ENCODE measurements at places on chromosomes 7 and 10. TPM values are rescaled to one million over a fixed set of nuclear protein-coding genes. Genes with fewer than 3 reads are reported as not detected.

- H3K4me3 ChIP-seq = no peak overlapping the region
- no peaks in the 10 kb centered on the region for H3K4me1 ChIP-seq
- H3K27ac ChIP-seq = no peak overlapping the region
- H3K27me3 ChIP-seq = no peaks in the 10 kb centered on the region
- H3K36me3 ChIP-seq = no peaks in the 10 kb centered on the region
These were observed 80.9 kb downstream of the ABLIM1 start for GRCh38 chr10:114577133-114577532.

GRCh38 chr10:132364594-132364970, 32.4 kb upstream of the PWWP2B start:
- no peak overlapping the region for H3K4me3 ChIP-seq
- no peaks in the 10 kb centered on the region for H3K4me1 ChIP-seq
- no peak overlapping the region for H3K27ac ChIP-seq

GRCh38 chr10:111709603-111710002, 474.0 kb downstream of the GPAM start:
- no peaks in the 10 kb centered on the region for H3K36me3 ChIP-seq
- no peaks in the 10 kb centered on the region for H3K27me3 ChIP-seq
- no peak overlapping the region for H3K27ac ChIP-seq
- H3K4me3 ChIP-seq = no peak overlapping the region
- DNase-seq = no peak

DNA sequence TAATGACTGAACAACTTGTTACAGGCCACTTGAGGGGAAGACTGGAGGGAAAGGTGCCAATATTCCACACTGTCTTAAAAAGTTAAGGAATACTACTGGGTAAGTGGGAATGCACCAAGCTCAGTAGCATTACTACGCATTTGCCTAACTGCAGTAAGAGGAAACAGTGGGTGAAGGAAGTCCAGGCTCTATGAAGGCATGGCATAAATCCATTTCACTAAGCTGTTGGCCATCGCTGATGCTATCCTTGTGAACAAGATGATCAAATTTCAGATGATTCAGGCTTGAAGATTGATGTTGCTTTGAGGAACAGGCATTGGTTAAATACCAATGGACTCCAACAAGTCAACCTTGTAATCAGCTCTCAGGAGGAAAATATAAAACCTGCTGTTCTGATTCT, 44.2 kb upstream of the TES start:
- H3K4me3 ChIP-seq = no peak overlapping the region
- H3K4me1 ChIP-seq = peaks cover 6% of the 10 kb centered on the region
- H3K27me3 ChIP-seq = no peaks in the 10 kb centered on the region
- no peak overlapping the region for H3K27ac ChIP-seq

DNA sequence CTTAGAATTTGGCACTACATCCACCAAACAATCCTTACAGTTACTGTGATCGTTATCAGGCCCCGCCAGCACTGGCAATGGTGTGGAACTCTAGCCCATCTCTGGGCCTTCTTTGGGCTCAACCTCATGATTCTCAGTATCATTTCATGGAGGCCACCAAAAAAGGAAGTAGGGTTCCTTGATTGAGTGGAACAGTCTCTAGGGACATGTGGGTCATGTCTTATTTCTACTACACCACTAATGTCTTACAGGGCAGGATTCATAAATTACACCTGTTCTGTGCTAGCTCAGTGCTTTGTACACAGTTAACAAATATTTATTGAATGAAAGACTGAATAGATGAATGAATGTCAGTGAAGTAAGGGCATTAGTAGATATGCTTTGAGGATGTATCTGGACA, 53.9 kb downstream of the AP3M1 start:
- no peak overlapping the region for H3K4me3 ChIP-seq
- H3K27me3 ChIP-seq = no peaks in the 10 kb centered on the region
- H3K36me3 ChIP-seq = peaks cover 57% of the 10 kb centered on the region
- no peak for DNase-seq
- H3K4me1 ChIP-seq = no peaks in the 10 kb centered on the region
- H3K27ac ChIP-seq = no peak overlapping the region

GRCh38 chr7:40162516-40162915, 27.7 kb downstream of the SUGCT start:
- H3K36me3 ChIP-seq = no peaks in the 10 kb centered on the region
- H3K4me3 ChIP-seq = no peak overlapping the region
- no peak for DNase-seq
- no peaks in the 10 kb centered on the region for H3K4me1 ChIP-seq
- H3K27ac ChIP-seq = no peak overlapping the region
- H3K27me3 ChIP-seq = no peaks in the 10 kb centered on the region

GRCh38 chr7:131961054-131961680, 404.7 kb upstream of the PODXL start:
- H3K4me3 ChIP-seq = no peak overlapping the region
- H3K4me1 ChIP-seq = no peaks in the 10 kb centered on the region
- H3K27me3 ChIP-seq = no peaks in the 10 kb centered on the region

- H3K36me3 ChIP-seq = no peaks in the 10 kb centered on the region
- DNase-seq = no peak
- H3K27me3 ChIP-seq = no peaks in the 10 kb centered on the region
- no peak overlapping the region for H3K4me3 ChIP-seq
These were observed 9.4 kb downstream of the HDAC9 start for GRCh38 chr7:18504965-18505364.

GRCh38 chr10:68137171-68137570, 27.9 kb downstream of the MYPN start:
- H3K4me3 ChIP-seq = no peak overlapping the region
- H3K27ac ChIP-seq = no peak overlapping the region
- H3K4me1 ChIP-seq = no peaks in the 10 kb centered on the region

GRCh38 chr7:123096434-123096833, 100.9 kb upstream of the TAS2R16 start:
- no peak overlapping the region for H3K27ac ChIP-seq
- no peaks in the 10 kb centered on the region for H3K27me3 ChIP-seq
- H3K4me3 ChIP-seq = no peak overlapping the region

DNA sequence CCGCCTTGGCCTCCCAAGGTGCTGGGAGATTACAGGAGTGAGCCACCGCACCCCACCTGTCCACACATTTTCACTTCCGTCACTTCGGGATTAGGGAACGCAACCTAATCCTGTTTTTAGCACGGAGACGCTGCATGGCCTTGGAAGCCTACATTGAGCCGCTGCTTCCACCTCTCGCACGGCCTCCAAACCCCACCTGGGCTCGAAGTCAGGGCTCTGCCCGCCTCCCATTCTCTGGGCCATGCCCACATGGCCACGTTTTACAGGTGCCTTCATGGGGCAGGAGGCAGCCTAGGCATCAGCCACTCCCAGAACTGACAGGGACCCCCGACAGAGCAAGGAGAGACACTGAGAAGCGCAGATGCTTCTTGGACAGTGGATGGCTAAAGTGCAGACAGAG, 100.6 kb downstream of the OAT start:
- no peak overlapping the region for H3K27ac ChIP-seq
- H3K36me3 ChIP-seq = no peaks in the 10 kb centered on the region
- H3K4me3 ChIP-seq = no peak overlapping the region
- no peaks in the 10 kb centered on the region for H3K27me3 ChIP-seq

The TBX20 gene
- total RNA-seq = not detected

The SLF2 gene
- 20.1 TPM for total RNA-seq

The CAMK2B gene
- total RNA-seq = not detected

The ADAM22 gene
- 2.5 TPM for total RNA-seq

The PALD1 gene
- 0.08 TPM for total RNA-seq

The SPDYE9 gene
- total RNA-seq = not detected

The CRTAC1 gene
- not detected for total RNA-seq

All from naive thymus-derived CD4-positive, alpha-beta T cell (primary cell).